ENCODE measurements at places on chromosomes 5 and 9.

DNA sequence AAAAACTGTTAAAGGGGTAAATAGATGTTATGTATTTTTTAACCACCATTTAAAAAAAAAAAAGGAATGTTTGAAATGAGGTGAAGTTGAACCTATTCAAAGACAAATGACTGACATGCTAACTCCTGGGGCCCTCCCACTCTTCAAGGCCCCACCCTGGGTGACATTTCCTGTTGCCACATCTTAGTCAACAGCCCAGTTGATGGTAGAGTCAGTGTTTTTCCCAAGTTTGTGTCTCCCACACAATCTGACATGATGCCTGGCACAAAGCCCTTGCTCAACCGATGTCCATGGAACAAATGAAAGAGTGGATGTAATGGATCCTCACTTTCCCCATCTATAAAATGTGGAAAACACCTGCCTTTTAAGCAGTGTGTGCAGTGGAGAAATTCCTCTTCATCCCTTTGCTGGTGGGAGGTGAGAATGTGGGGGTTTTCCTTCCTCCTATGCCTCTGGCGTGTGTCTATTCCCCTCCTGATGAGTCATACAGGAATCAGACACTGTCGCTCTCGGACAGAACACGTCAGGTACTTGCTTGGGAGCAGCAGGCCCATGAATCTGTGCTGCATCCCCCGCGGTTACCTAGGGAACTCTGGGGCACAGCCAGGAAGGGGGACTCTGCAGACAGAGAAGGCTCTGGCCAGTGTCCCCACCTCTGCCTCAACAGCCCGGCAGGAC is 13.7 kb upstream of the ADRA1B start:
- DNase-seq, result no peak

- DNase-seq, result no peak
Measured at GRCh38 chr9:4864698-4865097, 72.0 kb downstream of the RCL1 start.

GRCh38 chr5:91194824-91195381 is 188.2 kb downstream of the ARRDC3 start:
- no peak for DNase-seq

- no peak for DNase-seq
Measured at GRCh38 chr5:137158691-137159090, 340.4 kb downstream of the SPOCK1 start.

GRCh38 chr5:169527066-169527465 is 56.5 kb upstream of the SPDL1 start:
- DNase-seq, result no peak

- no peak for DNase-seq
Measured at GRCh38 chr5:159975462-159976019, 33.4 kb upstream of the TTC1 start.

- DNase-seq, result peak; percentile 36
Measured at GRCh38 chr9:35736201-35736633, 3.8 kb downstream of the CREB3 start.

DNA sequence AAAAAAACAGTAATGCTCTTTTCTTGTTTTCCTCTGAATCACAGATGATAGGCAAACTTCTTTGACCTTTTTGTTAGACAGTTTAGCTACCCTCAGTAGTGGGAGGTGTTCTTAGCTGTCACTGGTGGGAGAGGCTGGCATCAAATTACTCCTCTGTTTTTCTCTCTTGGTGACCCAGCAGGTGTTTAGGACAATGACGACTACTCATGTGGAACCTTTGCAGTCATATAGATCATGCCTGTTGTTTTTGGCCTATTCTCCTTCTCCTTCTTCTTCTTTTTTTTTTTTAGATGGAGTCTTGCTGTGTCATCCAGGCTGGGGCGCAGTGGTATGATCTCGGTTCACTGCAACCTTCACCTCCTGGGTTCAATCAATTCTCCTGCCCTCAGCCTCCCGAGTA is 15.4 kb upstream of the NPR2 start:
- no peak for DNase-seq
